ENCODE measurements at places on chromosomes 11 and 22.
A peak's percentile ranks its signal among the peaks of the same experiment; 100 is the strongest.

GRCh38 chr11:70713988-70714665 is 315.8 kb downstream of the CTTN start:
- no peak for DNase-seq

- no peak for DNase-seq
Measured at GRCh38 chr11:116986521-116987105, 111.6 kb downstream of the SIK3 start.

GRCh38 chr22:33803371-33804282 is 116.6 kb downstream of the LARGE1 start:
- no peak for DNase-seq

DNA sequence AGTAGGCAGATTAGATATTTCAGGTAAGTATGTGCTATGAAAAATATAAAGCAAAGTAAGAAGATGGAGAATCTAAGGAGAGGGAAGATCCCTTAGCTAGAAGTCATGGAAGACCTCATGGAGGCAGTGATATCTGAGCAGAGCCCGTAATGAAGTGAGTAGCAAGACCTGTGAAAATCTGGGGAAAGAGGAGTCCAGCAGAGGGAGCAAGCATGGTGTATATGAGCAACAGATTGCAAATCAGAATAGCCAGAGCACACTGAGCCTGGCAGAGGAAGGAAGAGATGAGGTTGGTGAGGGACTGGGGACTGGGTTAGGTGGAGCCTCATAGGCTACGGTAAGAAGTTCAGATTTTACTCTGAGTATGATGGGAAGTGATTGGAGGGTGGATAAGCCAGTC is 9.4 kb downstream of the LHFPL7 start:
- no peak for DNase-seq

DNA sequence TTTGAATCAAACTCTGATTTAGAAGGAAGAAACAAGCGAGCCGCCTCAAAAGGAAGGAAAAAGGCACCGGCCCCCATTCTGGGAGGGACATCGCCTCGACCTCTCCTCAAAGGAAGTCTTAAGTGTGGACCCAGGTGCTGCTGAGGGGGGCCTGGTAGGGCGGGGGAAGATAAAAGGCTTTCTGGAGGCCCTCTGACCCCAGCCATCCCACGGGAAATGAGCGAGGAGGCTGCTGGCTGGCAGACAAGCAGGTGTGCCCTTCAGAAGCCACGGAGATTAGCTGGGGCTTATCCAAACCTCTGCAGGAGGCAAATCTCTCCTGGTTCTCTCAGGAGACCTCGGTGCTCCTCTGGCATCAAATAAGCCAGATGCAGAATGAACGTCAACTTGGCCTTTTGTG is 171.4 kb upstream of the BLID start:
- no peak for DNase-seq

DNA sequence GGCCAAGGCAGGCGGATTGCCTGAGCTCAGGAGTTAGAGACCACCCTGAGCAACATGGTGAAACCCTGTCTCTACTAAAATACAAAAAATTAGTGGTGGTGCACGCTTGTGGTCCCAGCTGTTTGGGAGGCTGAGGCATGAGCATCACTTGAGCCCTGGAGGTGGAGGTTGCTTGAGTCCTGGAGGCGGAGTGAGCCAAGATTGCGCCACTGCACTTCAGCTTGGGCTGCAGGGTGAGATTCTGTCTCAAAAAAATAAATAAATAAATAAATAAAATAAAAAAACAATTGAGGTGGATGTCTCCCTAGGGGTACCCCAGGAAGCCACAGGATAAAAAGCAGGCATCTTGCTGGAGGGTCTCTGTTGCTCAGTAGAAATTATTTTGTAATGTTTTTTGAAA is 14.1 kb downstream of the PTPRJ start:
- DNase-seq, result no peak

DNA sequence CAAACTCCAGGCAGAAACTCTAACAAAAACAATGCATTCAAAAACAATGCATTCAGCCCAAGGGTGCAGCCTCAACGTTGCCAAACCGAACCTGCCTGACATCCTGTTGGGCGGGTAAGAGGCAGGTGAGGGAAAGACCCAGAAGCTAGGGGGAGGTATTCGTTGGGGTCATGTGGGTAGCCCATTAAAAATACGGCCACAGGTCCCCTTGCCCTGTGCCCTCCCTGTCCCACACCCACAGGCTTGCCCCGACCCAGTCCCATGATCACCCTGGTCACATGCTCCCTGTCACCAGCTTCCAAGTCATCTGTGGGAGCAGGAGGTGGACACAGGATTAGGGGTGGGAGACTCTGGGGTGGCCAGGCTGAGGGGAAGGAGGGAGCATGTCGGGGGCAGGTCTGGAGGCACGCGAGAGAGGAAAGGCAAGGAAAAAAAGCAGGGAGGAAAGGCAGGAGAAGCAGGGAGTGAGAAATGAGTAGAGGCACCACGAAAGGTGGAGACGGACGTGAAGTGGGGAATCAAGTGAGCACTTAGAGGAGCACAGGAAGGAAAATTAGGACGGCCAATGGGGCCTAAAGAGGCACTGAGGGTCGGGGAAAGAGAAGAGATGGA is 683 bp downstream of the PLA2G6 start:
- DNase-seq, result peak; percentile 84

DNA sequence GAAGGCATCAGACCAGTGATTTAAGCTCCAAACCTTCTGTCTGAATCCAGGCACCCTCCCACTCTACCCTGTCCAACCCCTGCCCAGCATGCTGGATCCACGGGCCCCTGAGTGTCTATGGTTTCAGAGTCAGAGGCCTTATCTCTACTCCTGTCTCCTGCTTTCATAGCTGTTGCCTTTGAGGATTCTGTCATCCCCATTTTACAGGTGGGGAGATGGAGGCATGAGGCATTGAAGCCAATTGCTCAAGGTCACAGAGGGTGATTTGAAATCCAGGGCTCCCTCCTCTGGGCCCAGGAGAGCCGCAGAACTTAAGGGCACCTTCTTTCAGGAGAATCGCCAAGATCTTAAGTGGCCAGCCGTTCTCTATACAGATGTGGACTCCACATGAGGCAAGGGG is 3.1 kb downstream of the KCNJ4 start:
- no peak for DNase-seq

- DNase-seq, result no peak
Measured at GRCh38 chr11:8097926-8098325, 16.9 kb downstream of the TUB start.

- DNase-seq, result no peak
Measured at GRCh38 chr11:111776398-111777093, 10.4 kb upstream of the PPP2R1B start.

DNA sequence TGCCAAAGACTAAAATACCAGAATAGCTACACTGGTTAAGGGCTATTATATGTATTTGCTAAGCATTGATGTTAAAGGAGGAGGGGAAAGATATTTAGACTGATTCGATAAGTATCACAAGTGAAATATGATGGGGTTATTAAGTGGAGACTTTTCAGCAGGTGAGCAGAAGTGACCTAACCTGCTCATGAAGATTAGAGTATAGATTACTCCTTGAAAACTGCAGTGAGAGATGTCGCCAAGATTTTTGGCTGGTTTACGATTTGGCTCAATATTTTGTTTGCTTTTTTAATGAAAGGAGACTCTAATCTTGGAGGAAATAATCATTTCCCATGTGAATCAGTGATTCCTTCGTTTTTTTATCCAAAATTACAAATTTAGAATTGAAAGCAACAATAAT is 1279.5 kb upstream of the TENM4 start:
- DNase-seq, result no peak

DNA sequence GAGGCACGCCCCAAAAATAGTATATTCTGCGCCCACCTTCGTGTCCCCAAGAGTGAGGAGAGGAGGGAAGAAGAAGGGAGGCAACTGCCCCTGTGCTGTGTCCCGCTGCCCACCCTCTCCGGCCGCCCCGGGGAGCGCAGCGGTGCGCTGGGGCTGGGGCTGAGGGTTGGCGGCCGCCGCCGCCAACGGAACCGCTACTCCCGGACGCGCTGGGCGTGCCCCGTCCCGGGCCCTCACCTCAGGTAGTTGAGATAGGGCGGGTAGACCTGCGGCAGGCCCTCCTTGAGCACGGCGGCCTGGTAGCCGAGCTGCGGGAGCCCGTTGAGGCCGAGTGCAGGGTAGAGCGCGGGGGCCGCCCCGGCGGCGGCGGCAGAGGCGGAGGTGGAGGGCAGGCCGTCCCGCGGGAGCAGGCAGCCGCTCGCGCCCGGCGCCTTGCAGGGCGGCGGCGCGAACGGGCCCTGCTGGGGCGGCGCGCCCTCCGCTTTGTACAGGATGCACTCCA is 2.4 kb downstream of the PGR start:
- DNase-seq, result peak; percentile 58

- no peak for DNase-seq
Measured at GRCh38 chr22:27244328-27244727, 557.2 kb downstream of the MN1 start.

GRCh38 chr11:62273284-62273683 is 3.3 kb downstream of the SCGB2A2 start:
- DNase-seq, result no peak

DNA sequence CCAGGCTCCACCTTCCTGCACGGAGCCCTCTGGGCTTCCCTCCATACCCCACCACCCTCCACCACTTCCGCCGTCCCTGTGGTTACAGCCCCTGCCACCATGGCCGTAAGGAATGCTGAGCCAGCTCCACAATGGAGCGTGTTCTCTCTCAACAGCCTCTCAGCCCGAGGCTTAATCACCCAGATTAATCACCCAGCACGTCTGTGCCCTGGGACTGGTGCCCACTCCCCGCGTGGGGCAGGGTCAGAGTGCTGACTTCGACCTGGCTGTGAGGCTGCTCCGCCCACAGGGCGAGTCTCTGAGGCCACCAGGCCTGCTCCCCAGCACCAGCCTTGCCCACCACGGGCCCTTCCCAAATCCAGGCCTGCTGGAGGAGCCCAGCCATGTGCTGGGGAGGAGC is 4.0 kb upstream of the TH start:
- no peak for DNase-seq

GRCh38 chr11:69064394-69064957 is 15.7 kb downstream of the TPCN2 start:
- DNase-seq, result no peak

- DNase-seq, result no peak
Measured at GRCh38 chr11:1372660-1373059, 17.1 kb upstream of the BRSK2 start.

GRCh38 chr11:108933630-108934029 is 268.8 kb downstream of the DDX10 start:
- DNase-seq, result no peak

- DNase-seq, result no peak
Measured at GRCh38 chr11:104142698-104143097, 21.2 kb downstream of the PDGFD start.

- DNase-seq, result no peak
Measured at GRCh38 chr11:90243534-90243933, 20.7 kb upstream of the CHORDC1 start.

- no peak for DNase-seq
Measured at GRCh38 chr22:28068826-28069225, 149.8 kb upstream of the PITPNB start.

- no peak for DNase-seq
Measured at GRCh38 chr11:35524780-35525179, 636 bp downstream of the PAMR1 start.

DNA sequence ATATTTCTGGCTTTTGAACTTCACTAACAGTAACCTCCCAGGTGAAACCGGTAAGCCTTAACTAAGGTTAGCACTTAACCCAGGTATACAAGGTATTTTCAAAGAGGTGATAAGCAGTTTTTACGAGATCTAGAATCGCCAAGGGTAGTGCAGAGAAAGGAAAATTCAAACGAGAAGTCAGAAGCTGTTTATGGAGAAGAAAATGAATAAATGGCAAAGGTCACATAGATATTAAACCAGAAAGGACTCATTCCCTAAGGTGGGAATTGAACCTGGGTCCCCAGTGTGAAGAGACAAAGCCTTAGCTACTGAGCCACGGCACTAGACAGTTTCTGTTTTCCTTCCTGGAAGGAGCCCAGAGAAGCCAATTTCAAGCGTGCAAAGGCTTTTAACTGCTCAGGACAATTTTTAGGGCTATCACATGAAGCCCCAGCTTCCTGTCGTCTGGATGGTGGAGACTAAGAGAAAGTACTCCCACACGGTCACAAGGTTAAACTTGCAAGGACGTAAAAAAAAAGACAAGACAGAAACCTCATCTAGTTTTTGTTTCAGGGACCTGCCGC is 5.7 kb upstream of the C1QTNF6 start:
- DNase-seq, result peak; percentile 40

- DNase-seq, result peak; percentile 75
Measured at GRCh38 chr11:6315811-6316425, 4.4 kb downstream of the CAVIN3 start.

- no peak for DNase-seq
Measured at GRCh38 chr22:31611061-31611760, 50.8 kb downstream of the PISD start.

- DNase-seq, result no peak
Measured at GRCh38 chr11:95994329-95994728, 70.4 kb upstream of the MTMR2 start.

- DNase-seq, result no peak
Measured at GRCh38 chr11:110327508-110327907, 31.1 kb upstream of the RDX start.

DNA sequence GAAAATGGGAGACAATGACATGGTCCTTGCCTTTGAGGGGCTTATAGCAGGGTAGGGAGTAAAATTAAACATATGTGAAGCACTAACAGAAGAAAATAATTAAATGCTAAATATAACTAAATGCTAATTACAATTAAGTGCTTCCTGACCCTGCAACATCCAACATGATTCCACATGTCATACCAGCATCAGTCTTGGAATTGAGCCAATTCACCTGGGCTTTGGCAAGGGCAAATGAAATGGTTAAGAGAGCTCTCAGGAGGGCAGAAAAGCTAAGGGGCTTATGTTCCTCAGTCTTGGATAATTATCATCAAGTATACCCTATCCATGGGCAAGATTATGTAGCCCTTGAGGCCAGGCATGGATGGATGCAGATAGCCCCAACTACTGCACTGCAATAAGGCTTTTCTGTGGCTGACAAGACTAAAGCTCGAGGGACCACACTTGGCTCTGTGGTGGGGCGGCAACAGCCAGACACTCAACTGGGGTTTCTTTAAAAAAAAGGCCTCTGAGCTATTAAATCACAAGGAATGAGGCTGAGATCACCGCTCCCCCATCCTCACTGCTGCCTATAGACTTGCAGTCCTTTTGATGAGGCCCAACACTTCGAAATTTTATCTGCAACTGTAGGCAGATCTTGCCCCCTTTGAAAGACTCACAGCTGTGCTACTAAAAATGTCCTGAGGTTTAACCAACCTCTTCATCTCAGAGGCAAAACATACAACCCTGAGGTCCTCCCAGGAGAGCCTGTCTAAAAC is 39.0 kb downstream of the IL18BP start:
- no peak for DNase-seq

GRCh38 chr22:46769191-46769675 is 6.8 kb downstream of the TBC1D22A start:
- no peak for DNase-seq

DNA sequence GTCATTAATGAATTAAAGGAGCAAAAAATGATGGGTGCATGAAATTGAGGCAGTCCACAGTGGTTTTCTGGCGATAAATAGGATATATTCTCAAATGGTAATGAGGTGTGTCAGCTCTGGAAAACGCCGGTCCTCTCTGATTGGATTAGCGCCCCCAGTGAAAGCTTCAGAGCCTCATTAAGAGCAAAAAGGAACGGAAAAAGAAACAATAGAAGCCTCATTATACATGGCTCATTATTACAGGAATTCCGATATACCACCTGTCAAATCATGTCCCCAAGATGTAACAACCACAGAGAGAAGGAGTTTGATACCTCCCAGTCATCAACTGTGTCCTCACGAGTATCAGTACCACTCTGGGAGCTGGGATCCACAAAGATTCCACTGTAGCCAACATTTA is 175.7 kb upstream of the PITPNB start:
- no peak for DNase-seq

- peak; percentile 72 for DNase-seq
Measured at GRCh38 chr11:123174196-123175183, 20.6 kb downstream of the CLMP start.

- no peak for DNase-seq
Measured at GRCh38 chr11:69977951-69978350, 100.2 kb upstream of the ANO1 start.
